ENCODE measurements at places on chromosomes 4 and X. TPM values are rescaled to one million over a fixed set of nuclear protein-coding genes. Genes with fewer than 3 reads are reported as not detected.

DNA sequence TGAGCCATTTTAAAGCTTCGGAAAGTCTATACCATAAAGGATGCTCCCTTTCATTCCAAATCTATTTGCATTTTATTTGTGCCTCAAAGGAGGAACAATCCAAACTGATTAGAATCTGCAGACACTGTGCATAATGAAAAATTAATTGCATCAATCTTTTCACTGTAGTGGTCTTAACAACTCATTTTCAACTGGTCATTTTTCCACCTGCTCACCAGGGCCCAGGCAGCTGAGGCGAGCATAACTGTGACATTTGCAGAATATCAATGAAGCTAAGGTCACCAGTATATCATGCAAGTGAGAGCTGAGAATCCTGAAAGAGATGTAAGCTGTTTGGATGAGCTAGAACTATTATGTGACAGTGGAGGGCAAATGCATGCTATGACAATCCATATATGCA, 387.3 kb upstream of the TECRL start:
- DNase-seq, result no peak

HDX gene
- 3.4 TPM for total RNA-seq

DNA sequence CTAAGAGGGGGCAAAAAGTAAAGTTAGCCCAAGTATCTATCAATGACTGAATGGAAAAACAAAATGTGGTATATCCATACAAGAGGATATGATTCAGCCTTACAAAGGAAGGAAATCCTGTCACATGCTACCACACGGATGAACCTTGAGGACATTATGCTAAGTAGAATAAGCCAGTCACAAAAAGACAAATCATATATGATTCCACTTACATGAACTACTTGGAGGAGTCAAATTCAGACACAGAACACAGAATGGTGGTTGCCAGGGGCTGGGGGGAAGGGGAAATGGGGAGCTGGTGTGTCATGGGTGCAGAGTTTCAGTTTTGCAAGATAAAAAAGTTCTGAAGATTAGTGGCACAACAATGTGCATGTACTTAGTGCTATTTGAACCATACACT, 101.8 kb downstream of the SH3KBP1 start:
- DNase-seq, result no peak

SPP1 gene
- total RNA-seq, result 0.17 TPM

DNA sequence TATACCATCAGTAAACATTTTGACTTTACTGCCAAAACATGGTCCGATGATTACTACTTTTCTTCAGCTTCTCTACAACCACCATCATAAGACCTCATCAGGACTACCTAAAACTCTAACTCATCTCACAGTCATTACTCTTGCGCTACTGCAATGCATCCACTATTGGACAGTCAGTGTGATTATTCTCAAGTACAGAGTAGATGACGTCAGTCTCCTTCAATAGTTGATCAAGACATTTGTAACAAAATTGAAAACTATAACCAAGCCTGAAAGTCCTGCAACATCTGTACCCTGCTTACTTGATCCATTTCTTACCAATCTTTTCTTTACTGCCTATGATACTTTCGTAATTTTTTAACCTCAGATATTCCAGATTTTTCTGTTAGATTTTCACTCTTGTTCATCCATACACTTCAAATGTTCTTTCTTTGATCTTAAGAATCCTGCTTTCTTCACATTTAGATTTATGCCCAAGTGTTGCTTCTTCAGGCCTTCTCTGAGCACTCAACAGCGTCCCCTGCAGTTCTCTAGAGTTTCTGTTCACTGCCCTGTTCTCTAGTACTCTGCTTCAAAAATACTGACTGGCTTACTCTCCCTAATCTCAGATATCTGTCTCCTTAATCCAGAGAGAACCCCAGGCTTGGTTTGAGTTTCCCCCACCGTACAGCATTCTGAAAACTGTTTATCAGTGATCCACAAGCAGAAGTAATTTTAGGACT, 1517.6 kb downstream of the STIM2 start:
- DNase-seq, result no peak

- peak; percentile 66 for DNase-seq
These were observed 28.4 kb downstream of the DDX60L start for GRCh38 chr4:168451744-168452390.

DNA sequence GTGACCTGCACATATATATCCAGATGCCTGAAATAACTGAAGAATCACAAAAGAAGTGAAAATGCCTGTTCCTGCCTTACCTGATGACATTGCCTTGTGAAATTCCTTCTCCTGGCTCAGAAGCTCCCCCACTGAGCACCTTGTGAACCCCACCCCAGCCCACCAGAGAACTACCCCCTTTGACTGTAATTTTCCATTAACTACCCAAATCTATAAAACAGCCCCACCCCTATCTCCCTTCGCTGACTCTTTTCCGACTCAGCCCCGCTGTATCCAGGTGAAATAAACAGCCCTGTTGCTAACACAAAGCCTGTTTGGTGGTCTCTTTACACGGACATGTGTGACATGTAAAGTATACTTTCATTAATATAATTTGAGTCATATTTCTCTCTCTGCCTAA, 320.3 kb upstream of the TECRL start:
- no peak for DNase-seq

TXLNG gene
- total RNA-seq, result 15.7 TPM

- no peak for DNase-seq
These were observed 322.9 kb downstream of the CAMK2D start for GRCh38 chr4:113438596-113438995.

ASB5 gene
- not detected for total RNA-seq

P2RY8 gene
- total RNA-seq, result not detected

- DNase-seq, result no peak
These were observed 205.9 kb downstream of the STIM2 start for GRCh38 chr4:27066591-27066990.

TMEM144 gene
- total RNA-seq, result 2.6 TPM

- DNase-seq, result no peak
These were observed 241.5 kb upstream of the IGFBP7 start for GRCh38 chr4:57351731-57352130.

XKRX gene
- total RNA-seq, result 0.14 TPM

- peak; percentile 17 for DNase-seq
These were observed 134.3 kb downstream of the BMPR1B start for GRCh38 chr4:94892051-94892450.

GRCh38 chr4:41375561-41375960, 118.8 kb downstream of the UCHL1 start:
- DNase-seq, result no peak

ZCCHC18 gene
- 0.14 TPM for total RNA-seq

BTC gene
- 0.46 TPM for total RNA-seq

GRCh38 chrX:123976706-123977316, 15.3 kb downstream of the STAG2 start:
- DNase-seq, result peak; percentile 24

PUDP gene
- 18.5 TPM for total RNA-seq

GRCh38 chr4:98997166-98997565, 1.6 kb downstream of the METAP1 start:
- DNase-seq, result no peak

DNA sequence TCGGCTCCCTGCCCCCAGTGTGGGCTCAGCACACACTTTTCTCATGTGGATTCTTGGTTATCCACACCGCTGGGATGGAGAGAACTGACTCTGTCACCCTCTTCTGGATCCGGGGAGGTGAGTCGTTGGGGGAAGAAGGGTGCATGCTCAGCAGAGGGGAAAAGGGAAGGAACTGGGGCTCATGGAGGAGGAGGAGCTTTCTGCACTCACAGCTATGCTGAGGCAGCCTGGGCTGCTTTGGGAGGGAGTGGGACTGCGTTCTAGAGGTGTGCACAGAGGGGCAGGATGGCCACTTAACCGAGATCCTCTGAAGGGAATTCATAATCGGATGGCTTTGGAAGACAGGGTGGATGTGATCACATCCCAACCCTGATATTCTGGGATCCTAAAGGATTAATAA, 51.6 kb downstream of the RTL5 start:
- DNase-seq, result no peak

PARM1 gene
- total RNA-seq, result 0.07 TPM

GRCh38 chr4:189940178-189941004, at the start of gene FRG1:
TSS of gene FRG1 (plus strand) at chr4:189940872. CDS start at chr4:189941010, 138 bp downstream.
- DNase-seq, result peak; percentile 90

- peak; percentile 59 for DNase-seq
These were observed 84.5 kb downstream of the GATB start for GRCh38 chr4:151676301-151676700.

DNA sequence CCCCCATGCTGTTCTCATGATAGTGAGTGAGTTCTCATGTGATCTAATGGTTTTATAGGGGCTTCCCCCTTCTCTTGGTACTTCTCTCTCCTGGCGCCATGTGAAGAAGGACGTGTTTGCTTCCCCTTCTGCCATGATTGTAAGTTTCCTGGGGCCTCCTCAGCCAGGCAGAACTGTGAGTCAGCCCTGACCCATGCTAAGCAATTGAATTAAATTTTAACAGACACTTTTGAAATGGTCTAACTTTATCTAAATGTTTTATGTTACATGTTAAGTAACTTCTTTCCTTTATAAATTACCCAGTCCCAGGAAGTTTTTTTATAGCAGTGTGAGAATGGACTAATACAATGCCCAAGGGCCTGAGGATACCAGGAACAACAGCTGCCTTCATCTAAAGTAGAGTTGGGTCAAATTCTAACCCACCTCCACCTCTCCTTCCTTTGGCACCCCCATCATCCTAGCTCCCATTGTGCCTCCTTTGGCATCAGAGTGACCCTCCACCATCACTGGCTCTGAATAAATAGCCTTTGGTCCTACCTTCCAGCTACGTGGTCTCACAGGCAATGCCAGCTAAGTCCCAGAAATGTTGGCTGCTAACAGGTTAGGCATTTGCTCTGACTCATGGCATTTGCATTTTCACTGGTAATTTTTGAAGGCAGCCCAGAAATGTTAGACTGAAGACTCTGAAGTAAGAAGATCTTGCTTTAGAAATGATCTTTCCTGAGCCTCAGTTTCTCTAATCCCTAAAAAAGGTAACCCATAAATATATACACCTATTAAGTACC, 182.1 kb downstream of the MOSPD2 start:
- DNase-seq, result peak; percentile 34

FAM236B gene
- total RNA-seq, result not detected
